ENCODE measurements at places on chromosomes 1 and 21. TPM values are rescaled to one million over a fixed set of nuclear protein-coding genes. Genes with fewer than 3 reads are reported as not detected.

FNBP1L gene
- 25.3 TPM for total RNA-seq

FMO2 gene
- 74.4 TPM for total RNA-seq

LCE2B gene
- not detected for total RNA-seq

ZNF683 gene
- not detected for total RNA-seq

MYBPH gene
- not detected for total RNA-seq

LAPTM5 gene
- 76.8 TPM for total RNA-seq

ZNF593OS gene
- not detected for total RNA-seq

TEKT2 gene
- total RNA-seq = 1.2 TPM

TRIM63 gene
- not detected for total RNA-seq

HENMT1 gene
- 1.3 TPM for total RNA-seq

DNA sequence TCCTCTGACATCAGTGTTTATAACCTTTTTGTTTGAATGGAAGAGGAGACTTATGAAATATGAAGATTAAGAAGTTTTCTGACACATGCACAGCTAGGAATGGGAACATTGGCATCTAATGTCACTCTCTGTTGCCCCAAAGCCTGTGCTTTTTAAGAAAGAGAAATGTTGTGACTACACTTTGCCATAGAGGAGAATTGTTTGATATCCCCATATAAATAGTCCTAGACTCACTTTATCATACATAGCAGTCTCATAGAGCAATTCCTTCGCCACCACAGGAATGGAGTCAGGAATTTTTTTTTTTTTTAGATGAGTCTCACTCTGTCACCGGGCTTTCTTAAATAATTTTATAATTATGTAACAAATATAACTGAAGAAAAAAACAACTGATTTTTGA is 1.5 kb downstream of the KRTAP21-3 start:
- no peak for DNase-seq

- no peak for DNase-seq
Measured at GRCh38 chr1:98992844-98993243, 11.8 kb downstream of the PLPPR5 start.

DNA sequence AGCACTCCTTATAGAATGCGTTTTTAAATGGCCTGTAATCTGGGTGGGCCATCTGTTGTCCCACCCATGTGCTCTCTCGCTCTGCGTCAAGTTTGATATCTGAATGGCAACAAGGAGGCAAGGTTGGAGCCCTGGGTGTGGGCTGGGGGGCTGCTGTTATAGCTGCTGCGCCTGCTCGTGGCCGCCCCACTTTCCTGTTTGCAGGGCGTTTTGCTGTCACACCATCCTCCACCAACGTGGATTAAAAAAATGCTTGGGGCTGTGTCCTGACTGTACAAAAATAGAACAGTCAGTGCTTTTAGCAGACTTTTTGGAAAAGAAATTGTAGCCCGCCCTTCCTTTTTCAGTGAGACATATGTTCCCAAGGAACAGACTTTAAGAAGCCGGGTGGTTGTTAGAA is 25.4 kb downstream of the UMODL1 start:
- DNase-seq = no peak

- DNase-seq = no peak
Measured at GRCh38 chr1:241413386-241413785, 56.4 kb upstream of the RGS7 start.

- no peak for DNase-seq
Measured at GRCh38 chr1:185388815-185389214, 71.8 kb upstream of the IVNS1ABP start.

GRCh38 chr1:33965086-33965485 is 101.2 kb downstream of the HMGB4 start:
- DNase-seq = no peak

DNA sequence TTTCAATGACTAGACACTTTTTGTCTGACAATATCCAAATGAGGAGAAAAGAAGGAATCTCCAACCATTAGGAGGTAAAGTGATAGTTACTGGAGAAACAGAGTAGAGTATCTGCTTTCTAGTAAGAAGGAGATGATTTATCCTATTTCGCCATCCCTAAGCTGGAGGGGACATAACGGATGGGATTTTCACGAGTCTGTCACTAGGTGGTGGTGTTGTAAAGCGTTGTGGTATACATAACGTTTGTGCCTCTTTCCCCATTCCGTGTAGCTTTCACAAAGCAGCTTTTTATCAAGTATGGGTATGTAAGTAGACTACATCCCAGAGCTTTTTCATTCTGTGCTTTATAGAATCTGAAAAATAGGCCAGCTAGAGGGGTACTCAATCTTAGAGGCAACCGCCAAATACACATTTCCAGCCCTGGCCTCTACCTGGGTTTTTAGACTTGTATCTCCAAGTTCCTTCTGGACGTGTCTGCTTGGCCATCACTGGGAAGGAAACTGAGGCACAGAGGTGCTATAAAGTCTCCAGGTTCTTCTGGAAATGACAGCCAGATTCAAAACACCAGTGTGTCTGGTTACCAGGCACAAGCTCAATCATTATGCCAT is 33.3 kb upstream of the FAM3B start:
- peak; percentile 39 for DNase-seq

DNA sequence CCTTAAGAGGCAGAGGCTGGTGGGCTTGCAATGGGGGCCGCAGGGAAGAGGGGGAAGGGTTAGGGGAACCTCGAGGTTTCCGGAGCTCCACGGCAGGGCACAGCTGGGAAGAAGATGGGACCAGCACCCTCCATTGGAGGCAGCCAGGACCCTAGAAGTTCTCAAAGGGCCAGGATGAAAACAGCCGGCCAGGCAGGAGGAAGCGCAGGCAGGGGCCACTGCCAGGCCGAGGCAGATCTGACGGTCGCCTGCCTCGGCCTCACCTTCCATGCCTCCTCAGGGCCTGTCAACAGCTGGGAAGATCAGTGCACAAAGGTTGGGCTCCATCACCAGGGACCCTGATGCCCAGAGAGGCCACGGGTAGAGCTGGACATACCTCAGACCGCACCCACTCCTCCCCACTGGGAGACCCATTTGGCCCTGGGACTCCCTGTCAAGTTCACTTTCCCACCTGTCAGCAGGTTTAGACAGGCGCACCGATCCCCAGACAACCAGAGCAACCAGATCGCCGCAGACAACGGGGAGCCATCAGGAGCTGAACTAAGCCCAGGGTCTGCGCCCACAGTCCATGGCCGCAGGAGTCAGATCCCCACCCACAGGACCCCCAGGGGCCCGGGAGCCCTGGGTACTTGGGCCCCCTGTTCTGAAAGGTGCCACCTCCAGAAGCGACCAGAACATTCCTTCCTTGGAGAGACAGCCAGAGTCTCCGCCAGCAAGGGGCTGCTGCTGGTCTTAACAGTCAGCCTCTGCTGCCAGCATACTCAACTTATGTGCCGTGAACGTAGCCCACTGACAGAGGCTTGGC is 2.2 kb downstream of the SLC19A1 start:
- DNase-seq = no peak

- no peak for DNase-seq
Measured at GRCh38 chr1:4072481-4073153, 172.5 kb upstream of the C1orf174 start.

DNA sequence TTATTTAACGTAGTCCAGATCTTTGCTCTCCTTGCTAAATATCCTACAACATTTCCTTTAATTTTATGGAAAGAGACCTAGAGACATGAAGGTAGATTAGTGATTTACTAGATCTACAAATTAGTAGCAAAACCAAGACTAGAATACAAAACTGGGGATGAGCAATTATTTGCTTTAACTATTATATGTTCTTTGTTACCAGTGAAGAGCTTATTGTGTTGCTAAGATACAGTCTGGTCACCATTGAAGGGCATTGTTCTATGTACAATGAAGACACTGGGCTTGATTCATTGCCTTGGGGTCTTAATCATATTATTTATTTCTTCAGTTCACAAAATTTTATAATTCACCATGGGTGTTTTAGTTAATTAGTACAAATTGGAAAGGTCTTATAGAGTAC is 88.3 kb downstream of the S1PR1 start:
- DNase-seq = no peak

DNA sequence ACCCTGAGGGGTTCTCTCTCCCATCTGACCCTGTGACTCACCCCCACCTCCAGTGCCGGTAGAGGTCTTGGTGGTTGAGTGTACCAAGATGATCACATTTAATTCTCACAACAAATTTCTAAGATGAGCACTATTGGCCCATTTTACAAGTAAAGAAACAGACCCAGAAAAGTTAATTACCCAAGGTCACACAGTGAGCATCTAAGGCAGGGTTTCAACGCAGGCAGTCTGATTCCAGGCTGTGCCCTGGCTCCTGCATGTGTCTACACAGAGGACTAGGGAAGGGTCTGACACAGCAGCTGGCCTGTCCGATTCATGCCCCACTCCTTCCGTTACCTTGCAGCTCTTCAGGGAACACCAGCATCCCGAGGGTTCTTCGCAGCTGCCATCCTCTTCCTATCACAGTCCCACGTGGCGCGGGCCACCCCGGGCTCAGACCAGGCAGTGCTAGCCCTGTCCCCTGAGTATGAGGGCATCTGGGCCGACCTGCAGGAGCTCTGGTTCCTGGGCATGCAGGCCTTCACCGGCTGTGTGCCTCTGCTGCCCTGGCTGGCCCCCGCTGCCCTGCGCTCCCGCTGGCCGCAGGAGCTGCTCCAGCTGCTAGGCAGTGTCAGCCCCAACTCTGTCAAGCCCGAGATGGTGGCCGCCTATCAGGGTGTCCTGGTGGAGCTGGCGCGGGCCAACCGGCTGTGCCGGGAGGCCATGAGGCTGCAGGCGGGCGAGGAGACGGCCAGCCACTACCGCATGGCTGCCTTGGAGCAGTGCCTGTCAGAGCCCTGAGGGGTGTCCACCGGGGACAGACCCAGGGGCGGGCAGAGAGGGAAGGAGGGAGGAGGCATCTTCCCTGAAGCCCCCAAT is 7.5 kb downstream of the NCDN start:
- no peak for DNase-seq

DNA sequence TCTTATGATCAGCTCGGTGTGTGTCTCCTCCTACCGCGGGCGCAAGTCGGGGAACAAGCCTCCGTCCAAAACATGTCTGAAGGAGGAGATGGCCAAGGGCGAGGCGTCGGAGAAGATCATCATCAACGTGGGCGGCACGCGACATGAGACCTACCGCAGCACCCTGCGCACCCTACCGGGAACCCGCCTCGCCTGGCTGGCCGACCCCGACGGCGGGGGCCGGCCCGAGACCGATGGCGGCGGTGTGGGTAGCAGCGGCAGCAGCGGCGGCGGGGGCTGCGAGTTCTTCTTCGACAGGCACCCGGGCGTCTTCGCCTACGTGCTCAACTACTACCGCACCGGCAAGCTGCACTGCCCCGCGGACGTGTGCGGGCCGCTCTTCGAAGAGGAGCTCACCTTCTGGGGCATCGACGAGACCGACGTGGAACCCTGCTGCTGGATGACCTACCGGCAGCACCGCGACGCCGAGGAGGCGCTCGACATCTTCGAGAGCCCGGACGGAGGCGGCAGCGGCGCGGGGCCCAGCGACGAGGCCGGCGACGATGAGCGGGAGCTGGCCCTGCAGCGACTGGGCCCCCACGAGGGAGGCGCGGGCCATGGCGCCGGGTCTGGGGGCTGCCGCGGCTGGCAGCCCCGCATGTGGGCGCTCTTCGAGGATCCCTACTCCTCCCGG is 1.5 kb downstream of the KCNC4 start:
- DNase-seq = no peak

GRCh38 chr1:38038861-38039260 is 7.7 kb downstream of the POU3F1 start:
- DNase-seq = no peak

- DNase-seq = no peak
Measured at GRCh38 chr1:56097713-56098112, 481.6 kb downstream of the PLPP3 start.

GRCh38 chr1:223460566-223461189 is 67.5 kb downstream of the CCDC185 start:
- no peak for DNase-seq

DNA sequence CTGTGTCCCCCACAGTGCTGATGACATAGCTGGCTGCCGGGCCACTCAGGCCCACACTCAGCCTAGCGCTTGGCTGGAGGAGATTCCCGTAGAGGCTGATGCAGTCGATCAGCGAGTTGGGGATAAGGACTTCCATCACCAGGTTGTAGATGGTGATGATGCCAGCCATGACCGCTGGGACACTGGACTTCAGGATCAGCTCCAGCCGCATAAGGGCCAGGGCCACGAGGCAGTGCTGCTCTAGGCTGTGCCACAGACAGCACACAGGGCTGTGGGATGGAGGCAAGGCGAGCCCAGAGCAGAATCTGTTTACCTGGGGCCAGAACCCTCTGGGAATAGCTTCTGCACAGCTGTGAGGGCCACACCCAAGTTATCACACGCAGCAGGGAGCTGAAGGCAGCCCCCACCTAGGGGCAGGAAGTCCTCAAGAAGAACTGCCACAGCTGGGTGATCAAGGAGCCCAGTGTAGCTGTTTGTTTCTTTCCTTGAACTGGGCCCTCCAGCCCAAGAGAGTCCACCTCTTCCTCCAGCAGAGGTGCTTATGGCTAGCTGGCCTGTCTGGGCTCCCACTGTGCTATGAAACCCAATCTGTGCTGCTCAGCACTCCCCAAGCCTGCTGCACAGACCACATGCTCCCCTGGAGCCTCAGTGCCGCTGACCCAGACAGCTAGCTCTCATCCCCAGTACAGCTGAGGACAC is 6.2 kb downstream of the SLC2A1 start:
- no peak for DNase-seq

DNA sequence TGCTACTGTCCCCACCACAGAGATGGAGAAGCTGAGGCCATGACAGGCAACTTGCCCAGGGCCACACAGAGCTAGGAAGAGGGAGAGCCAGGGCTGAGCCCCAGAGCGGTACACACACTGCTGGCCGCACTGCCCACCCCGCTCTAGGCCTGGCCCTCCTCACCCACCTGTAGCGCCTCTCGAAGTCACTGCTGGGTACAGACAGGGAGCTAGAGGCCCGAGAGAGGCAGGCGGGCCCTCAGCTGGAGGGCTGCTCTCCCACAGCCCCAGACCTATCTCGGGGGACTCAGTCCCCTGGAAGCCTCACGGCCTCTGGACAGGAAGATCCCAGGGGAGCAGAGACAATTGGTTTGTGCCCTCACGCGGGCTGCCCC is 17.3 kb upstream of the PLEKHG5 start:
- DNase-seq = no peak

GRCh38 chr21:45308194-45309068 is 20.7 kb upstream of the POFUT2 start:
- no peak for DNase-seq

DNA sequence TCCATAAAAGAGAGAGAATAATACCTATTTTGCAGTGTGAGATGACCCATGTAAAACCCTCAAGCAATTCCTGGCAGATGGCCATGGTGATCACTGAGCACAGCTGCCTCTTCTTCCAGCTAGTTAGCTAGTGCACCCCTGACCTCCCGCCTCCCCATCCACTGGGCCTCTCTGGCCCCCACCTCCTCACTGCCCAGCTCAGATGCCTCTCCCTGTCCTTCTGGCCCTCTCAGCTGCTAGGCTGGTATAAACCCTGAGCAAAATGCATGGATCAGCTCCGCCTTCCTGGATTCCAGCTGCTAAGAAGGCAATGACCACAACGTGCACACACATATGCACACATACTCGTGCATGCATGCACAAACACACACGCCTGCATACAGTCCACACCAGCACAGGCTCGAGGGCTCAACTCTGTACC is 117.2 kb downstream of the DMRTB1 start:
- peak; percentile 13 for DNase-seq

GRCh38 chr1:243575070-243575469 is 275.0 kb downstream of the AKT3 start:
- no peak for DNase-seq

All from uterus (tissue), 4 donors.